ENCODE measurements at places on chromosomes 11 and 22.

DNA sequence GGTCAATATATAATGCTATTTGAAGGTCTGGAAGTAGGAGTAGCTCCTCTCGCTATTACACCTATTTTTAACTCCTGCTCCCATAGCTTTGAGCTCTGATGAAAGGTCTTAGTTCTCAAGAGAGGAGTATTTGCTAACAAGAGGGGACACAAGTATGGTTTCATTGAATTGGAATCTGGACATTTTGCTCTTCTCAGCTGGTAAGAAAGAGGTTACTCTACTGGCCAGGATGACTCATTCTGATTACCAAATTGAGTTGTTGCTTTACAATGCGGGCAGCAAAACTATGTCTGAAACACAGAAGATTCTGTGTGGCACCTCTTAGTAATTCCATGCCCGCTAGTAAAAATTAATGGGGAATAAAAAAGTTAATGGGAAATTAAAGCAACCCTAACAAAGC is 63.6 kb upstream of the EP300 start:
- DNase-seq, result no peak

GRCh38 chr22:49270595-49271368 is 556.9 kb downstream of the BRD1 start:
- peak; percentile 25 for DNase-seq

- no peak for DNase-seq
Observed at GRCh38 chr22:40423310-40423688, 52.9 kb downstream of the SGSM3 start.

- DNase-seq, result no peak
Observed at GRCh38 chr11:130118165-130118564, 41.4 kb upstream of the ST14 start.

DNA sequence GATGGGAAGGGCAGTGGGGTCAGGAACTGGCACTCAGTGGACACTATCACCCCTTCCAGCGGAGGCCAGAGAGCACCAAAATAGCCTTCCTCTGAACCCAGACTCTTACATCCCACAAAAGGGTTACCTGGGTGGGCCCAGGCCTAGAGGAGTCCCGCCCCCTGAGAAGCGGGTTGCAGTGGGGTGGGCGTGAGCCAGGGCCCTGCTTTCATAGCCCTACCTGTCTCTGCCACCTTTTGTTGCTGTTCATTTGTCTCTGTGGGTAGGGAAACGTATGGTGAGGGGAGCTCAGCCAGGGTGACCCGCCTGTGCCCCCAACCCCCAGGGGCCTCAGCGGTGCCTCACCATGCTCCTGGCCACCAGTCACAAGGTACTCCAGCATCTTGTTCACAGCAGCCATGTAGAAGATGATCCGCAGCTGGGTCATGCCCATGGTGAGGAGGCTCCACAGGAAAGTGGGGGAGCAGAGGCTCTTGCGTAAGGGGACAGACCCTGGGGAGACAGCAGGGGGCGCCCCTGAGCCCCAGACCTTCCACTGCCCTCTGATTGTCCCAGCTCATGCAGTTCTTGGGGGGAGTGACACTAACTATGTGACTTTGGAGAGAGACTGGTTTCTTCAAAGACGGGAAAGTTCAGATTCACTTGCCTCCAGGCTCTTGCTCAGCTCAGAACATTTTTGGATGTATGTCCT is 24.0 kb downstream of the SLC43A1 start:
- no peak for DNase-seq

DNA sequence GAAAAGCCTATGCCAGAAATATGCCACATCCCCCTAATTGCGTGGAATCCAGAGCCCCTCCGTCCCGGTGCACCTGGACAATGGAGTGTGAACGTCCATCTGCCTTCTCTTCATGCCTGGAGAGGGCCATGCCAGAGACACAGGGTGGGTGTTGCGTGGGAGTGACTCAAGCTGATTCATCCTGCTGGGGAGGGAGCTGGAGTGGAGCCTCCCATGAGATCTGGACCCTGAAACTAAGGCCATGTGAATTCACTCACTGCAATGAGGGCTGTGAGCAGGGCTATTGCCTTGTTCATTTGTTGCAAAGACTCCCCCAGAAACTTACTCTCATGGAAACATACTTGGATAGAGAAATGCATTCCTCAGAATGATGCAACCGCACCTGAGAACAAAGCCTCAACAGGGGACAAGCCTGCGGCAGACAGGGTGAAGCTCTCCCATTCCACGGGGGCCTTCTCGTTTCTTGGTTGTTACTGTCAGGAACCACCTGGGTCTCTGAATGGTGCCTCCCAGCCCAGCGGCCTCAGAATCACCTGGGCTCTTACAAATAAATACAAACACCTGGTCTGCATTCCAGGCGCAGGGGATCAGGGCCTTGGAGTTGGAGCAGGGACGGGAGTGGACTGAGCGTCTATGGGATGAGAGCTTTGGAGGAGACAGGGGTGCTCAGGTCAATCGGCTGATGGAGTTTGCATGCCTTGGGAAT is 1031.2 kb downstream of the BRD1 start:
- DNase-seq, result no peak

DNA sequence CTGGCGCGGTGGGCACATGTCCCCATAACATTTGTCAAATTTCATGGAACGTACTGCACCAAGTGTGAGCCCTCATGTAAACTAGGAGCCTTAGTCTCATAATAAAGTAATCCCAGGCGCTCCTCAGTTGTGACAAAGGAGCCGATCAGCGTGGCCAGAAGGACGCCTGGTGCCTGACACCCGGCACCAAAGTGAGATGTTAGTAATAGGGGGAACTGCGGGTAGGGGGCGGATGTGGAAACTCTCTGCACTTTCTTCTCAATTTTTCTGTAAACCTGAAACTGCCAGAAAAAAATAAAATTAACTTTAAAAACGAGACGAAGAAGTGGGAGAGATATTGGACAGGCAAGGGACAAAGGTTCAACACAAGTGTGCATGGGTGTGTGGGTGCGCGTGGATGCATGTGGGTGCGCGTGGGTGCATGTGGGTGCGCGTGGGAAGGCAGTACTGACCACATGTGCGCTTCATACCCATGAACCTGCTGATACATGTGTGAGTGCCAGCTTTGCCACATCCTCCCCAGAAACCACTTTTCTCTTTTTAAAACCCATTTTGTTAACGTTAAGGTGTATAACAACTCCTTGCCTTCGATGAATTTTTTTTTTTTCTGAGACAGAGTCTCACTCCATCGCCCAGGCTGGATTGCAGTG is 55.4 kb upstream of the LINC01488 start:
- DNase-seq, result no peak

DNA sequence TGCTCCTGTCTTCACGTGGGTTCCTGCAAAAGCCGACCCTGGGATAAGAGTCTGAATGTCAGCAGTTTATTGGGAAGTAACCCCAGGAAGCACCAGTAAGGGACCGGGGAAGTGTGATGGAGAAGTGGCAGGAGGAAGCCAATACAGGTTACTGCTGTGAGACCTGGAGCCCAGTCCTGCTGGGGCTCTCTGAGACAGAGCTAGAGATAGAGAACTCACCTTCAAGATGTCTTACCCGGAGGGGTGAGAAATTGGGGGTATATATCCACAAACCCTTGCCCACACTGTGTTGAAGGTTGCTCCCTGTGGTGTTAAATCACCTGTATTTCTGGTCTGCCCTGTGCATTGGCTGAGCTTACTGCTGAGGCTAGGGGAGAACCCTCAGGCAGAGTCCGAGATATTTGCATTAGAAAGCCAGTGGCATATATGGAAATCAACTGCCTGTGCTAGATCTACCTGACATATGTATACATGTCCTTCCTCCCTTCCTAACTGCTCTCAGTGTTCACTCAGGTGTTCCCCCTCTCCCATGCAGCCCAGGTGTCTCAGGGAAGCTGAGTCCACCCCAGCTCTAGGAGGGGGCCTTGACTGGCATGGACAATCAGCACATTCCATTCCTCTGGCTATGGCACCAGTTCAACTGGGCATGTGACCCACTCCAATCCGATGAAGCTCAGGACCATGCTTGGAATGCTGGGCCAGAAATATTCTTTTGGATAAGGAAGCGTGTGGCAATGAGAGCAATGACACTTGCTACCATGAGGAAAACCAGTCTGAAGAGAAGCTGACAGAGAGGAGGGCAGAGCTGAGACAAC is 6.8 kb upstream of the MICAL2 start:
- DNase-seq, result no peak

DNA sequence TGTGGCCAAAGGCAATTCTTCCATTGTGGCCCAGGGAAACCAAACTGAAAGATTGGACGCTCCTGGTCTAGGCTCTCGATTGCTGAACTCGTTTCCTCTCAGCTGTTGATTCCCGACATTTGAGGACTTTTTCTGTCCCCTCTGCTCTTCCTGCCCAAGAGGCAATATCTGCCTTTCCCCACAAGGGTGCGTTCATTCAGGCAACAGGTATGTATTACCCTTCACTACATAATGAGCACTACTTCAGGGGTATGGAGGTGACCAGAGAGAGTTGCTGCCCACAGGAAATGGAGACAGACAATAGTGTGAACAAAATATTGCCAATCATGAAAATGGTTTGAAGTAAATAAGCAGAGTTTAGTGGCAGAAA is 8.2 kb downstream of the PTH start:
- peak; percentile 73 for DNase-seq

- DNase-seq, result no peak
Observed at GRCh38 chr22:46422896-46423295, 87.4 kb downstream of the TRMU start.

DNA sequence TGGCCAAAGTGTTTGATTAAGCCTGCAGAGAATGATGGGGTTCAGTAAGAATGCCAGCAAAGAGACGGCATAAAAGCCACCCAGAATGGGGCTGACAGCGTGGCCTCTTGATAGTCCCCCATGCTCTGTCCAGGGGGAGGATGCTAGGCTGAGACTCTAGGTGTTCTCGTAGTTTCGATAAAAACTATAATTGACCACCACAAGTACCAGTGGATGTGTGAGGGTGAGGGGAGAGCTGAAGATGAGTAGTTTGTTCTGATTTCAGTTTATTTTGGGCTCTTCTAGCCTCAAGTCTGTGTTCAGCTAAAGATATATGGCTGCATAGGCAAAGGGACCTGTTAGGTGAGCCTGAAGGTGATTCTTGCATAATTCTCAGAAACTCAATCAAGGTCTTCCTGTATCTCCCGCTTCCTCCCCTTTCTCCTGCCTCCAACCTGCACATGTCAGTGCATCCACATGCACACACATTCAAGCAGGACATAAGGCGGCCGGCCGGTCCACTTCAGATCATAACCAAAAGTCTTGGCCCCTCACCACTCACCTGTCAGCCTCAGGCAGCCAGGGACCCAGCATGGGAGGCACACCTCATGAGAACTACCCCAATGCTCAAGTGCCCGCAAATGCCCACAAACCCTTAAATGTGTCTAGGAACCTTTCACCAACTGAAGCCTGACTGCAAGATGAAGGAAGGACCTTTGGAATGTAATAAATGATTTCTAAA is 31.2 kb downstream of the FLI1 start:
- no peak for DNase-seq

GRCh38 chr11:72668629-72669347 is 5.4 kb downstream of the PDE2A start:
- no peak for DNase-seq

GRCh38 chr22:39362271-39362670 is 12.5 kb downstream of the SYNGR1 start:
- peak; percentile 63 for DNase-seq

DNA sequence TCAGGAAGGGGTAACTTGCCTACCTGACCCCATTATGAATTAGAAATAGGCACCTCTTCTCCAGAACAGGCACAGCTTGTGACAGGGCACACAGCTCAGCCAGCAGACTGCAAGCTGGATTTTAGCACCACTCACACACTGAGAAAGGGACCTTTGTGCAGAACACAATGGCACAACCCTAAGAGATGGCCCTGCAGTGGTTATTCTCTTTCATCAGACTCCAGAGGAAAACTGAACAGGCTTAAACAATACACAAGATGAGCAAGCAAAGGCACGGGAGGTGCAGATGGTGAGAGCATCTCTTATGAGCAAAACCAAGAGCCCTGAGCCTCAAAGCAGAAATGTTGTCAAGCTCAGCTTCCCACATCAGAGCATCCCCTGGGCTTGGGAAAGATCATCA is 93.8 kb upstream of the LRRC55 start:
- no peak for DNase-seq

- no peak for DNase-seq
Observed at GRCh38 chr11:66111158-66111557, 41.1 kb downstream of the PACS1 start.

- no peak for DNase-seq
Observed at GRCh38 chr22:46312056-46312455, 15.4 kb downstream of the GTSE1 start.

DNA sequence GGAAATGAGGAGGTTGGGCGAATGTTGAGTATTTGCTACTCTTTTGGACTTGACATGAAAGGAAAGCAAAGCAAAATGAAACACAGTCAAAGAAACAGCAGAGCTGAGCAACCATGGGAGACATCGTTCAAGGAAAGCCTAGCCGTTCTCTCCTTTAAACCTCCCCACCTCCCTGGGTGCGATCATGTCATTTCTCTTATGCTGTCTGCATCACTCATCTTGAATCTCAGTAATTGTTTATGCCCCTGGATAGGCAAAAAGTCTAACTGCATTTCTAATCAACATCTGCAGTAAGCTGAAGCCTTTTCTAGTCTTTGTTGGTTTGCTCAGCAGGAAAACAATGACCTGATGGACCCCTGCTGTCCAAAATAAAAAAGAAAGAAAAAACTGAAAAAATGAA is 107.0 kb downstream of the MSANTD4 start:
- no peak for DNase-seq

DNA sequence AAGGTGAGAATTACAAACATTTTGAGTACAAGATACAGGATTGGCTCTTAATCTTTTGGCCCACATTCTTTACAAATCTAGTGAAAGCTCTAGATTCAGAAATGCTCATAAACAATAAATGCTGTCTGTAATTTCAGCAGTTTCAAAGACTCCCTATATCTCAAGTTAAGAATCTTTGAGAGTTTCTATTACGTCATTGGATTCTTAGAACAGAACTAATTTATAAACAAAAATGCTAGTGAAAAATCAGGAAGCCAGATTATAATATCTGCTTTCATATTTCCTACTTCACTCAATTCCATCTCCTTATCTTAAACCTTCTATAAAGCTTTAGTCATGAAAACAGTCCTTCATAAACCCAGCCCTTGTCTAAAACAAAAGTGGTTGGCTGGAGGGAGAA is 32.1 kb downstream of the CTSC start:
- no peak for DNase-seq

DNA sequence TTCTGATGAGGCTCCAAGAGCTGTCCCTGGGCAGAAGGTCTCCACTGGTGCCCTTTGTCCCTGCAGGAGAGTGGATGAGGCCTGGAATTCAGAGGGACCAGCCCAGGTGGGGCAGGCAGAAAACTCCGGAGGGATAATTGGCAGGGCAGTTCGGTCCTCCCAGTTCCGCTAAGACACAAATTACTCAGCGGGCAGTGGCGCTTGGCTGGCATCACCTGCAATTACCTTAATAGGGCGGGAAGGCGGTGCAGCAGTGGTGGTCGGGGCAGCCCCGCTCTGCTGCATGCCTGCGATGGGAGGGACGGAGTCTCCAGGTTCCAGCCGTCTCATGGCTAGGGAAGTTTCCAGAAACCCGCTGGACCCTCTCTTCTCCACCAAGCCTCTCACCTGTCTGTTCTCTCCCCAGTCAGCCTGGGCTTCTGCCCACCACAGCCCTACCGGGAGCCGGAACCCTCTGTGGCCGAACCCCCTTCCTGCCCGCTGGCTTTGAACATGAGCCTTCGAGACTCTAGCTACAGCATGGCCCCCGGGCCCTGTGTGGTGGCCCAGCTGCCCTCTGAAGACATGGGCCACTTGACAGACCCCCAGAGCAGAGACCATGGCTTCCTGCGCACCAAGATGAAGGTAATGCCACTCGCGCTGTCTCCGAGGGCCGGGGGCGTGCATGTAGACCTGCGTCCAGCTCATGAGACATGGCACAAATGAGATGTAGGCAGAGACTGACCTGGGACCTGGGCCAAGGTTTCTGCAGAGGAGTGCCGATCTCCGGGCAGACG is 7.0 kb downstream of the OVOL1 start:
- no peak for DNase-seq

Measured in islet precursor cell (in vitro differentiated cells).